ENCODE measurements at places on chromosomes 12 and 14. TPM values are rescaled to one million over a fixed set of nuclear protein-coding genes. Genes with fewer than 3 reads are reported as not detected.

GRCh38 chr12:89962648-89963047, 254.0 kb upstream of the ATP2B1 start:
- DNase-seq: no peak

- no peak for DNase-seq
These were observed 121.5 kb downstream of the SLC15A5 start for GRCh38 chr12:16155938-16156337.

GRCh38 chr14:83208341-83208740, 1674.7 kb upstream of the SEL1L start:
- no peak for DNase-seq

- no peak for DNase-seq
These were observed 49.6 kb downstream of the DACT1 start for GRCh38 chr14:58687232-58687795.

- no peak for DNase-seq
These were observed 4.5 kb upstream of the NYNRIN start for GRCh38 chr14:24394275-24394674.

- DNase-seq: no peak
These were observed 2.4 kb downstream of the RIC8B start for GRCh38 chr12:106776897-106777296.

Gene LRRC10
- 0.05 TPM for total RNA-seq

Data from thymus (tissue), 14 donors.